KG1 (cell line): ENCODE measurements at places on chromosomes 2 and 18.
A peak's percentile ranks its signal among the peaks of the same experiment; 100 is the strongest.

DNA sequence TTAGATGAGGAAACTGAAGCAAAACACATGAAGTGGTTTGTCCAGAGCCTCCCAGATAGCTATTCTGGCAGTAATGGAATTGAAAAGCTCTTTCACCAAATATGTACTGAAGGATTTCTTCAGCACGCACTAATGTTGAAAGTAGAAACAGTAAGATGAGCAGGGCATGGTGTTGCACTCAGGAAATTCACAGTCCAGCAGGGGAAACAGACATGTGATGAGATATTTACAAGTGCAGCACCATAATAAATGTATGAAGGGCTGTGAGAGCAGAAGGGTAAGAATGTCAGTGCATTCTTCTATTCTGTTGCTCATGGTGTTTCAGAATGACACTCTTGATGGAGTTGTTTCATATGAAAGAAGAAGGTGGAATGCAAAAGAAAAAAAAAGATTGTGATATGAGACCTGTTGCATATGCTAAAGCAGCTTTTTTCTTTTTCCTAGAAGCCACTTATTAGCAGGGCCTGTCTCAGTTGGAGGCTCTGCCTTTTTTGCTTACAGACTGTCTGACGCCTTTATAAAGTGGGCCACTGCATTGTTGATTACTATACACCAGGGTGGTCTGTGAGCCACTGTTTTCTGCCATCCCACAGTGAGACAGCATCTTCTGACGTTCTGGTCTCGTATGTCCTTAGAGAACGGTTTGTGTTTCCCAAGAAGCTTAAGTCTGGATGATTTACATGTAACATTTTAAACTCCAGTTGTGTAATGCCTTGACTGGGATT lies 516.9 kb downstream of the ARHGAP15 start:
- no peak for DNase-seq

GRCh38 chr2:76812156-76812555 lies 710.0 kb downstream of the LRRTM4 start:
- no peak for DNase-seq

- DNase-seq: no peak
These were observed 58.1 kb downstream of the ST3GAL5 start for GRCh38 chr2:85830645-85831044.

DNA sequence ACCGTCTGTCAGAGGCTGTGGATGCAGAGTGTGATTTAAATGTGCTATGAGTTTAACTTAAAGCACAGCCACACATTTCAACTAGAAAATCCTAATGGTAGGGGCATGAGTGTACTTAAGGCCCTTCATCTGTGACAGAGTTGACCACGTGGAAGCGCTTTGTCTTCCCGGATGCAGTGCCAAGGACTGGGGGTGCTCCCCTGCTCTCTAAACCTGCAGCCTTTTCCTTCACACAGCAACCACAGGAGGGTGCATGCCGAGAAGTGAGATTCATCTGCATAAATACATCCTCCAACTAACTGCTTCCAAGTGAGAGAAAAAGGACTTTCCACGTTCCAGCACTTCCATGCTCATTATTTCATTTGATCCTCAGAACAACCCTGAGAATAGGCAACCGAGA lies 149.6 kb downstream of the MYT1L start:
- no peak for DNase-seq

DNA sequence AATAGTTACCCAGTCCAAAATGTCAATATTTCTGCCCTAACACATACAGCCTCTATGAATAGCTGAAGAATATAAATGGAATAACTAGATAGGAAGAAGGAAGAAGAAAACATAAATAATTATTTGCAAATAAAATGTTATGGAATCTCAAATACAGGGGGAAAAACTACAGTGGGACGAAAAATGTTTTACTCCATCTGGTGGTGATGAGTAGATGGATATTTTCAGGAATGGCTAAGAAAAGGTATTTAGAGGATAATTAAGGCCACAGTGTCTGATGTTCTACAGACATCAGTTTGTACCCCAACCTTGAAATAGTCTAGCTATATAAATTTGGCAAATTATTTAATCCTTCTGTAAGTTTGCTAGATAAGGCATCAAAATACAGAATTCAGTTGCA lies 178.1 kb upstream of the FSHR start:
- DNase-seq: no peak

DNA sequence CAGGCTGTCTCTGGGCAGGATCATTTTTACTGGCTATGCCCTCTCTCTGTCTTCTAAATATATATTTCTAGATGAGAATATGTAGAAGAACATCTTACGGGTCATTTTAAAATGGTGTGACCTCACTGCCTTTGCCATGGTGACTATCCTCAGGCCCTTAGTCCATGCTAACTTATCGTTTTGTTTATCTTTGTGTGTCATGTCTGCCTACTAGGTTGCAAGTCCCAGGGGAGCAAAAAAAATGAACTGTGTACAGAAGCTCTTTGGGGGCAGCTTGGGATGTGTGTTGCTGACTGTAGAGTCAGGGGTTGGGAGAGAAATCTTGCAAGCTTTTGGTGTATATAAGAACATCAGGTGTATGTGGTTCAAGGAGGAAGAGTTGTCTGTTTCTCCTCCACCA lies 11.0 kb downstream of the CPSF3 start:
- no peak for DNase-seq

- DNase-seq: no peak
These were observed 45.8 kb upstream of the HAAO start for GRCh38 chr2:42838133-42838532.

GRCh38 chr18:58856881-58857280 lies 7.8 kb upstream of the ZNF532 start:
- DNase-seq: no peak

DNA sequence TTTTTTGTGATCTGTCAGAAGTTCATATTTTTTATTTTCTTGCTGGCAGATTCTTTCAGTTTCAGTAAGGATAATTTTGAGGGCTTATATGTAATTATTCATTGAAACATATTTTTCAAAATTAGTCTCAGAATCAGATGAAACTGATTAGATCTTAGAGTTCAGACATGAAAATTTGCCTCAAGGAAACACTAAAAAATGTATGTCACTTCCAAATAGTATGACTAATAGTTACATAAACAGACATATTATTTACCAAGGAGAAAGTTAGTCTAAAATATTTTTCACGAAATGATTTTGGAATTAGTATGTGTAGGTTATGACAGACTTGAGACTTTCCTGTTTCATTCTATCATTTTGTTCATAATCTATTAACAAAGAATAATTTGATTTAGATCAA lies 628.6 kb downstream of the CCDC85A start:
- DNase-seq: no peak

GRCh38 chr18:34525244-34525643 lies 184.9 kb upstream of the DTNA start:
- no peak for DNase-seq

GRCh38 chr2:124485659-124486058 lies 460.6 kb downstream of the CNTNAP5 start:
- no peak for DNase-seq

GRCh38 chr2:136058262-136058661 lies 59.7 kb downstream of the CXCR4 start:
- DNase-seq: no peak

- DNase-seq: no peak
These were observed 42.0 kb downstream of the MCFD2 start for GRCh38 chr2:46873604-46874068.

DNA sequence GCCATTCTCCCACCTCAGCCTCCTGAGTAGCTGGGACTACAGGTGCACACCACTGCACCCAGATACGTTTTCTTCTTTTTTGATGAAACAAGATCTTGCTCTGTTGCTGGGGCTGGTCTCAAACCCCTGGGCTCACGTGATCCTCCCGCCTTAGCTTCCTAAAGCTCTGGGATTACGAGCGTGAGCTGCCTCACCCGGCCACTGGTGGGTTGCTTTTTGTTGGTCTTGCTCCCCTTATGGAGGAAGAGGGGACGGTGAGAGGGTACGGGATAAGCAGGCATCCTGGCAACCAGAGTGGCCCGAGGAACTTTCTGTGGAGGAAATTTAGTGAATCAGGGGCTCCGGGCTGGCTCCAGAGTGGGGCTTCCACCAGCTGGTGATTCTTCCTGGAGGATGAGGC lies 222.3 kb downstream of the HDAC4 start:
- no peak for DNase-seq

DNA sequence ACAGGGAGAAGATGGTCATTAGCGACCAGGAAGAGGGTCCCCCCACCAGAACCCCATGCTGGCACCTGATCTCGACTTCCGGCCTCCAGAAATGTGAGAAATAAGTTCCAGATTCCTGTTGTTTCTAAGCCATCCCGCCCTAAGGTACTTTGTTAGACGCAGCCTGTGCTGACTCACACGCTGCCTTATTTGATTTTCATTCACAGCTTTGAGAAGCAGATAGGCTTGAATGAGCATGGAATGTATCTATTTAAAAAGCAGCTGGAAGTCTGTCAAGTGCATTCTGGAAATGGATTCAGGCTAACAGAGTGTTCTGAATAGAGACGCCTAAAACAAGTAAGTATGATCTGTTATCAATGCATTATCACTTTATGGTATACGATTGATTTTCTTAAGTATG lies 8.3 kb upstream of the IL1R2 start:
- no peak for DNase-seq

DNA sequence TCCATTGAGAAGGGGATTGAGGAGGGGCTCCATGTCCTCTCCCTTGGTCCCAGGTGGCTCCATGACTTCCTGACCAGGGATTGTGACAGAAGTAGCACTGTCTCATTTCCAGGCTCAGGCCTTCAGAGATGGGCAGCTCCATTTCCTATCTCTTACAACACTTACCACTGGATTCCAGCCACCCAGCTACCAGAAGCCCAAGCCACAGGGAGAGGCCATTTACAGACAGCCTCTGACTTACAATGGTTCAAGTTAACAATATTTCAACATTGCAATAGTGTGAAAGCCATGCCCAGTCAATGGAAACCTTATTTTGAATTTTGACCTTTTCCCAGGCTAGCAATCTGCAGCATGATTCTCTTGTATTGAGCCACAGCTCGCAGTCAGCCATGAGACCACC lies 164.9 kb upstream of the AGAP1 start:
- DNase-seq: no peak

- DNase-seq: peak; percentile 36
These were observed 7.7 kb upstream of the KCNE4 start for GRCh38 chr2:223044092-223044836.

GRCh38 chr2:218046238-218046637 lies 22.8 kb upstream of the RUFY4 start:
- DNase-seq: no peak

DNA sequence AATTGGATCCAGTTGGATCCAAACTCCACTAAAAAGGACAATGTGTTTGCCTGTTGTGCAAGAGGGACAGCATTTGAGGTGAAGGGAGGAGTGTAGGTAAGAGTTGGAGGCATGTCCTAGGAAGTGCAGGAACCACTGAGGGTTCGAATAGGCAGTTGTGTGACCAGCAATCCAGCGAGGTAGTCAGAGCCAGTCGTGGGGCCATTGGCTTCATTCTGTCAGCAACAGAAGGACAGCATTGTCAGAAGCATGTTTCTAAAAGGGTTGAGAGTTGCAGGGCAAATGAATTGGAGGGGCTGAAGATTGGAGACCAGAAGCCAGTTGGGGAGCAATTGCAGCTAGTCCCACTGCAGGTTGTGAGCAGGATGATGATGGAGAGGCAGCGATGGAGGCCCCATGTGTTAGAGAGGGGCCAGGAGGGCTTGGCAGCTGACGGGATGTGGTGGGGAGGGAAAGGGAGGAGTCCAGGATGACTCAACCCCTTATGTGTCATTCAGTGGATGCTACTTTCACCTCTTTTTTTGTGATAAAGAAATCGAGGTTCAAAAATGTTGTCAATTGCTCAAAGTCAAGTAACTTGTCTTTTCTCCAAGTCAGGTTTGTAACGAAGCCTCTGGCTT lies 96.7 kb upstream of the SIX3 start:
- DNase-seq: no peak

- DNase-seq: no peak
These were observed 267.6 kb upstream of the THSD7B start for GRCh38 chr2:136497709-136498108.

DNA sequence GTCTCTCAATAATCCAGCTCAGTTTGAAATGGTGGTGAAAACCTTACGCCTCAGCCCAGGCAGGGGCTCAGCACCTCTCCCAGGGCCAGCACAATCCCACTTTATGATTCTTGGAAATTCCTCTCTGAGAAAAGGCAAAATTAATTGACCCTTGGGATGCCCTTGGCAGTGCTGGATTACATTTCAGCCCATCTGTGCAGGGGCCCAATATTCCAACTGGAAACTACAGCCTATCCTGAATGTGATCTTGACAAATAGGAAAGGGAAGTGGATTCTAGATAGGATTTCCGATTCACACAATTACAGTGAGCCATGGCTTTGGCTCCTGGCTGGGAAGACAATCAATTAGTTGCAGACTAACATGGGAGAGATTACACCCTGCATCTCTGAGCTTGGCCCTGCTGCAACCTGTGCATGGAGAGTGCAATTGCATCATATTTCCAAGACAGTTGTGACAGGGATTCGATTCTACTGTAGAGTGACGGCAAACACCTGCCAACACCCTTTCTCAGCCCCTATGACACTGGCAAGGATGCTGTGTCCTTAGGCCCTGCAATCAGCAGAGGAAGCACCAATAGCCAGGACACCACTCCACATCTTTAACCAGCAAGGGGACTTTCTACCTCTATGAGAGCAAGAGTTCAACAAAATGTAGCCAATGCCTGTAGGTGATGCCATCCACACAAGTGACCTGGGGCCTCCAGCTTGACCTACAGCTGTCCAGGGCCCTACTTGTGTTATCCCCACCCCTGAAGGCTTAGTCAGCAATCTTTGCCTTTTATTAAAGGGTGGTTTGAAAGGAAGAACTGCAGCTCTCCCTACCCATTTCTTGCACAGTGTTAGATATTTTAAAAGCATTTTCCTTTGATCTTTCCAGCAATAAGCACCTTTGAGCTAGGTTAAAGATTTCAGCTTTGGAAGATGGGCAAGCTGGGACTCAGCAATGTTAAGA lies 187.2 kb upstream of the HS6ST1 start:
- DNase-seq: no peak

GRCh38 chr2:2182551-2183071 lies 148.5 kb downstream of the MYT1L start:
- no peak for DNase-seq

GRCh38 chr18:3451989-3452749 lies 2.2 kb downstream of the TGIF1 start:
- no peak for DNase-seq

GRCh38 chr2:121856360-121856759 lies 100.9 kb downstream of the TSN start:
- no peak for DNase-seq

GRCh38 chr2:70753902-70754301 lies 14.1 kb downstream of the ADD2 start:
- no peak for DNase-seq

- no peak for DNase-seq
These were observed 172.3 kb downstream of the PRKCE start for GRCh38 chr2:45823723-45824206.

- DNase-seq: no peak
These were observed 191.3 kb downstream of the AGAP1 start for GRCh38 chr2:235685024-235685721.

- no peak for DNase-seq
These were observed 226.2 kb downstream of the GALNT13 start for GRCh38 chr2:154097833-154098398.

GRCh38 chr2:238220892-238221521 lies 17.5 kb upstream of the ILKAP start:
- DNase-seq: no peak
